Suppressor macrophage treated with lipopolysaccharide for 1 hour (primary cell): ENCODE measurements at places on chromosomes 12 and 14.

DNA sequence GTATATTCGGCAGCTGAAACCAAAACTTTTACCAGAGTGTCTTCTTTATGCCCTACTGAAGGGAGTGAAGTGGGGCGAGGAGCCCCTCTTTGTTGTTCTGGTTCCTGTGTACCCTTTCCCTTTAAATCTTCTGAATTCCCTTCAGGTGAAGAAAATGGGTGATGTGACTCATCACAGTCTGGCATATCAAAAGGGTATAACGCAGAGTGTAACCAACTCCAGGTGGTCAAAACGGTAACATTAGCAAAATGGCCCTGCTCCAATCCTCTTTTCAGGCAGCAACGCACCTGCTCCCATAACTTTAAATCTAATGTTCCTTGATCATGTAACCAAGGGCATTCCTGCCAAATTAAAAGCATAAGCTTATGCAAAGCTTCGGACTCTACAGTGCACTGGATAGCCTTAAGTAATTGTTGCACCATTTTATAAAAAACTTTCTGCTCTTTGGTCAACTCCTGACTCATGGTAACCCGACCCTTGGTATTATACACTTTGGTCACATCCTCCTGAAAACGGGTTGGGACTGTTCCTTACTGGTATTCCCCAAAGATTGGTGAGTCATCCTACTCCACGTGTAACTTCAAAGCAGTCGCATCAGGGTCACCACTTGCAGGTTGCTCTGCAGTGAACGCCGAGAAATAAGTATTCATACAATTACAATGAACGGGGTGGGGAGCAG, 83.1 kb downstream of the KCNMB4 start:
- DNase-seq: no peak

GRCh38 chr14:35758523-35759129, 50.5 kb downstream of the RALGAPA1 start:
- DNase-seq: no peak

- DNase-seq: no peak
These were observed 19.1 kb downstream of the VRK1 start for GRCh38 chr14:96816281-96816680.

DNA sequence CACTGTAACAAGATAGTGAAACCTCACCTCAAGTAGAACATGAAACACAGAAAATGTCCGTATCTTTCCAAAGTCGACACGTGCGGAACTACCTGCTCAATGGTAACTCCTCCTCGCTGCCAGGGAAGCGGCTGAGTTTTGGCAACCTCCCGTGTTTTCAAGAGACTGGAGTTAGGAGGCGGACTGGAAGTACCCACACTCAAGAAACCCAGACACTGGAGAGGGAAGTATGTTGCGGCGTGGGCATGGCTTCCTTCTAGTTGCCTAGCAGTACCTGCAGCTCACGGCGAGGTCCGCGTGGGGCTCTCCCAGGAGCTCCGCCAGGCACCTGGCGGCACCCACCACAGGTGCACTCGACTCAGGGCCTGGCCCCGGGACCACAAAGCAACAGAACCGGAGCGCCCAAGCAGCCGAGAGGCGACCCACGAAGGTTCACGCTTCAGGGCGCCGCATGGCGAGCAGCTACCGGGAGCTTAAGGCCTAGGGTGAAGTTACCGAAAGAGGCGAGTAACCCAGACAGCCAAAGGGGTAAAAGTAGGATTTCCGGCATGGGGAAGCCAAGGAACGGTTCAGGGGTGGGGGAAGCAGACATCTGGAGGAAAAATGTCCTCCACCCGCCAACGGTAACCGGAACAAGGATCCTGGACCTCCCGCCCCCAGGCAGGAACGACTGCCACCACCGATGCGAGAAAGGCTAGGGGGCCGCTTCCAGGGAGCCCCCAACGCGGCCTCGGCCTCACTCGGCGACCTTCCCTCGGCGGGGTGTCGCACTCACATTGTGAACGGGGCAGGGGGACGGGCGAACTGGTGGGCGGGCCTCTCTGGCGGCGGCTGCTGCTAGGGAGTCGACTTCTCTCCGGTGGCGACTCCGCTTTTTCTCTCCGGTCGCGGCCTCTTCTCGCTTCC, 608 bp downstream of the PTGES3 start:
- DNase-seq: peak; percentile 77

DNA sequence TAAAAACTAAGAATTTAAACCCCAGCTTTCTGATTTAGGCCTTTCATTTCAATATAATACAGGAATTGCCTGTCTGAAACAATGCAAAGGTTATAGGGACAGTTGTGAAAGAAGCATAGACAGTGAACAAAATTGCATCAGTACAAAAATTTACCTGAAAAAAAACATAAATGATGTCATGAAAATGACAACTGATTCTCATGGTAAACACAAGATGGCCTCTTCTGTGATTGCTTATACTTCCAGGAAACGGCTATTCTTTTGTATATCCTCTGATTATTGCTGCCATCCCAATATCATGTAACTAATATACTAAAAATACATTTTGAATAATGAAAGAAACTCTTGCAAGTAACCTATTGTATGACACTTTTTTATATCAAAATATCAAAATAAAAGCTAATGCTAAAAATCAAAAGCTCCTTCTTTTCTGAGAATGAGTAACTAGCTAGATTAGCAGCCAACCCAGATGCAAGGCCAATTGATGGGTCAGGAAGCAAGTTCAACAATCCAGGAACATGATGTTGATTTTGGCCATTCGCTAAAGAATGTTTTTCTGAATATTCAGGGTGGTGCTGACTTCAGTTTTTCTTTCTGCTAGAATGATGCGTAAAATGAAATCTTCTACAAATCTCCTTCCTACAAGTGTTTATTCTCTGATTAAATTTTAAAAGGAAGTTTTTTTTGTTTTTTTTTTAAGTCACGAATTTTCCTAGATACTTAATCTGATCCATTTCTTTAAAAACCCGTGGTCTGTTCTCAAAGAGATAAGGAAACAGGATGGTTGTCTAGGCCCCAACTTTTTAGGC, 83.6 kb downstream of the ALX1 start:
- DNase-seq: no peak

GRCh38 chr14:50521912-50522341, 10.4 kb downstream of the MAP4K5 start:
- DNase-seq: no peak

DNA sequence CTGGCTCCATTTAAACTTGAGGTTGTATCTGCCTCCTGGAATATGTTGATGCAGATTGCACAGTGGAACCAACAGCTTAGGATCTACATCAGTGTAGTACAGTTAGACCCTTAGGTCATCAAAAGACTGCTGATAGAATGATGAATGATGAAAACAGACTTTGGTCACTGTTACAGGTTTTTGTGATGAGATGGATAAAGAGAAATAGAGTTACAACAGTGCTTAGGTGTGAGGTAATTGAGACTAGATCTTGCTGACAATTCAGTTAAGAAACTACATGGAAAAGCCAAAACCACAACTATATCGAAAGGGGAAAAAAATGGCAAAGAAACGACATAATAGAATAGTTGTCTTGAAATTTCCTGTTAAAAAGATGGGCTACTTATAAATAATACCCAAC, 145.7 kb upstream of the LMNTD1 start:
- no peak for DNase-seq

GRCh38 chr12:74491374-74491773, 46.3 kb upstream of the ATXN7L3B start:
- DNase-seq: no peak

DNA sequence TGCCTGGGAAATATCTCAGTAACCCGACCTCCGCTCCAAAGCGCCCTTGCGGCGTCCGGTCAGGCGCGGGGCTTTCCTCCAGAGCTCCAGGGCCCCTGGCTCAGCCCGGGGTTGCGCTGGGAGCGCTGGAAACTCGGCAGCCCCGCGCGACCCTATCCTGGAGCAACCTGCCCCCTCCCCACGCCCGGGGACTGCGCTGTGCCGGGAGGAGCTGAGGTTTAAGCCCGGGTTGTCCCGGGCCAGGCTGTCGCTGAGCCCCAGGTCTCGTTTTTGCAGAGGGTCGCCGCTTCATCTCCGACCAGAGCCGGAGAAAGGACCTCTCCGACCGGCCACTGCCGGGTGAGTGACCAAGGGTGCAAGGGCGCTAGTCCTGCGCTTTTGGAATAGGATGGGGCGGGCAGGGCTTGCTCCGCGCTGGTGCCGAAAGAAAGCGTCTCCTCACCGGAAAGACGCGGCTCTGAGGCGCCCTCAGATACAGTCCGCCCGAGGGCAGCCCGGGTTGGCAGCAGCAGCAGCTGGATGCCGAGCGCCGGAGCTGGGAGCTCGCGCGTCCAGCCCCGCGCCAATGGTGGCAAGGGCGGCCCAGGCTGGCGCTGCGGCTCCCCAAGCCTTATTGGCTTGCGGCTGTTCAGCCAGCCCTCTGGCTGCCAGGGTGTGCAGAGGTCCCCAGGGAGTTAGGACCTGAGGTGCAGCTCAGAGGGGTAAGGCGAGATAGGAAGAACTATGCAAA, 1.5 kb downstream of the SPX start:
- DNase-seq: no peak

DNA sequence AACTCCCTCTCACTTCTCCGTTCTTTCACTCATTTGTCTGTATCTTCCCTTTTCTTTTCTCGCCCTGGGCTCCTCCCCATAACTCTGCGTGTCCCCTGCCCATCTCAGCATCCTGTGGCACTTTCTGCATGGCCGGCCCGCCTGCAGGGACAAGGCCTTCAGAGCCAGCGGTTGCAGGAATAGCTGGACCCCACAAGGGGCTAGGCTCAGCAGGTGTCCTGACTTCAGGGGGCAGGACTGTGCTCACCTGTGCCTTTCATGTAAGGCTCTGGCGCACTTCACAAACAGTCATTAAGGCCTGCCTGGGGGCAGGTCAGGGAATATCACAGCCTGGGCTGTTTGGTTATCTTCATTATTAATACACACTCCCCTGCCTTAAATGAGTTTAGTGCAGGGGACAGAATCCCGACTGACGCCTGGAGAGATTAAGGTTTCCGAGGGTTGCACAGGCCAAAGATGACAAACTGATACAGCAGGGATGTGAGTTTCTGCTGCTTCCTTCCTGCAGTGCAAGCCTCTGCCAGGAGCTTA, 768.8 kb upstream of the TBX3 start:
- DNase-seq: no peak

GRCh38 chr14:99267837-99268781, 3.9 kb downstream of the BCL11B start:
- no peak for DNase-seq

GRCh38 chr14:74946659-74947281, 8.6 kb downstream of the PGF start:
- DNase-seq: no peak

DNA sequence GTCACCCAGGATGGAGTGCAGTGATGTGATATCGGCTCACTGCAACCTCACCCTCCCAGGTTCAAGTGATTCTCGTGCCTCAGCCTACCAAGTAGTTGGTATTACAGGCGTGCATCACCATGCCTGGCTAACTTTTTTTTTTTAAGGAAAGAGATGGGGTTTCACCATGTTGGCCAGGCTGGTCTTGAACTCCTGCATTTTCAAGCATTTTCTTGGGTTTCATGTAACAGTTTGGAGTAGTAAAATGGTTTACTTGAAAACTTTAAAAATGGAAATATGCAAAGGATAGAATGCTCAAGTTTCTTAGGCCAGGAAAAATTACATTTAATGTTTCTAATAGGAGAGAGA, 63.3 kb downstream of the FOXN3 start:
- no peak for DNase-seq

GRCh38 chr12:57146961-57147944, at the start of gene LRP1-AS:
TSS of gene LRP1-AS (minus strand) at chr12:57147619.
- peak; percentile 44 for DNase-seq

- DNase-seq: no peak
These were observed 16.8 kb downstream of the OR4K1 start for GRCh38 chr14:19947413-19948090.

GRCh38 chr12:81872400-81872799, 113.2 kb upstream of the PPFIA2 start:
- DNase-seq: no peak

DNA sequence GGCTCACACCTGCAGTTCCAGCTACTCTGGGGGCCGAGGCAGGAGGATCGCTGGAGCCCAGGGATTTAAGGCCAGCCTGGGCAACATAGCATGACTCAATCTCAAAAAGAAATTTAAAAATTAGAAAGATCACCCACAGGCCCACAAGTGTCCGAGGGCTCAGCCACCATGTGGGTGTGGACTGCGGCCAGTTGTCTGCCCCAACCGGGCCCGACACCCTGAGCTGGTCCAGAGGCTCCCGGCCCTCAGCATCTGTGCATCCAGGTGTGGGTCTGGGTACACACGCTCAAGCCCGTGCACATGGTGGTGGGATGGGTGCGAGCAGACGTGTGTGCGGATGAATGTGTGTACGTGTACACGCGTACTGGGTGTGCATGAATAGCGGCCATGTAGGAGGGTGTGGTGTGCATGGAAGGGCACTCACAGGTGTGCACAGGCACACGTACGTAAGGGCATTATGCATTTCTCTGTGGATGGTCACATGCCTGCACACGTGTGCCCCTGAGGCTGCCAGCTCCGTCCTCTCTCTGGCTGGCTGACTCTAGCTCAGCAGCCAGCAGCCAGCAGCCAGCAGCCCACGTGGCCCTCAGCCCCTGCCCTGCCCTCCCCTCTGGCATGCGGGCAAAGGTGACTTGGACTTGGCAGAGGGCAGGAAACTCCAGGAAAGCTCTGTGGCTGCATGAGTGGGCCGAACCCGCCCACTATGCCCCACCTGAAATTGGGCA, 23.3 kb upstream of the NUDT14 start:
- DNase-seq: no peak

DNA sequence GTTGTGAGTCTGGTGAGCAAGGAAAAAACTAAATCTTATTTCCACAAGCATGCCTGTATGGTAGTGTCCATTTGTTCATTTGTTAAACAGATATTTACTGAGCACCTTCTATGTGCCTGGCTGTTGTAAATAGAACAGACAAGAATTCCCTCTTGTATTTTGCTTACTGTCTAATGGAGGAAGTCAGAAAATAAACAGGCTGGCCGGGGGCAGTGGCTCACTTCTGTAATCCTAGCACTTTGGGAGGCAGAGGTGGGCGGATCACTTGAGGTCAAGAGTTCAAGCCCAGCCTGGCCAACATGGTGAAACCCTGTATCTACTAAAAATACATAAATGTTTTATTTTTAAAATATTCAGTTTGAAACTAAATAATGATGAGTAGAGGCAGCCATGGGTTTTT, 79.3 kb downstream of the GTF2A1 start:
- DNase-seq: peak; percentile 32

DNA sequence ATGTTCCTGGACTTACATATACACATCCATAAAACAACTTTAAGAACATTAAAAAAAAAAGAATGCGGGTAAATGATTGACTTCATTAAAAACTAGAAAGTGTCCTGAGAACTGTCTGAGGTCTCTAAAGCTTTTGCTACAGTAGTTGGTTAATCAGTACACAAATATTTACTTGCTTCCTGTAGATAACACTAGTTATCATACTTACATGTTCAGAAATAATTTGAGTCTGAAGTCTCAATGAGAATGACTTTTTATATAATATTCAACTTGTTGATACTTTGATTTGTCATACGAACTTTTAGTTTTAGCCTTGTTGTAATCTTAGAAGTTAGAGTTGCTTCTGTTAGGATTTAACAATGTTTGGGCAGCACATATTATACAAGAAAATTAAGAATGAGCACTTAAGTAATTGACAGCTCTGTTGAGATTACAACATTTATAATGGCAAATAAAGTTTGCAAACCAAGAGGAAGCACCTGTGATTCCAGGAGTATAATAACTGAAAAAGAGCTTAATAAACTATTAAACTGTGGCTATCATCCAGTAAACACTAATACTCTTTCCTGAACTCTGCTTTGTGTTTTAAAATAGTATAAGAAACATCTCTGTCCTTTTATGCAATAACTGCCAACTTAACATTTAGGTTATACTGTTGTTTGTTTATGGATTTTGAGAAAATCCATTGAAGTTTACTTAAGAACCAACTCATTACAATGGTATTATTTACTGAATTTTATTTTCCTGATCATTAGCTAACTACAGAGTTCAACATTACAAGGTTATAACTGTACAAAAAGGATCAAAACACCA, 131.7 kb downstream of the MIPOL1 start:
- DNase-seq: no peak
